ENCODE measurements at places on chromosomes 2 and 18.

GRCh38 chr2:217650229-217650628, 352.6 kb downstream of the TNS1 start:
- DNase-seq, result no peak

- DNase-seq, result no peak
These were observed 31.0 kb downstream of the SNORC start for GRCh38 chr2:232900811-232901735.

DNA sequence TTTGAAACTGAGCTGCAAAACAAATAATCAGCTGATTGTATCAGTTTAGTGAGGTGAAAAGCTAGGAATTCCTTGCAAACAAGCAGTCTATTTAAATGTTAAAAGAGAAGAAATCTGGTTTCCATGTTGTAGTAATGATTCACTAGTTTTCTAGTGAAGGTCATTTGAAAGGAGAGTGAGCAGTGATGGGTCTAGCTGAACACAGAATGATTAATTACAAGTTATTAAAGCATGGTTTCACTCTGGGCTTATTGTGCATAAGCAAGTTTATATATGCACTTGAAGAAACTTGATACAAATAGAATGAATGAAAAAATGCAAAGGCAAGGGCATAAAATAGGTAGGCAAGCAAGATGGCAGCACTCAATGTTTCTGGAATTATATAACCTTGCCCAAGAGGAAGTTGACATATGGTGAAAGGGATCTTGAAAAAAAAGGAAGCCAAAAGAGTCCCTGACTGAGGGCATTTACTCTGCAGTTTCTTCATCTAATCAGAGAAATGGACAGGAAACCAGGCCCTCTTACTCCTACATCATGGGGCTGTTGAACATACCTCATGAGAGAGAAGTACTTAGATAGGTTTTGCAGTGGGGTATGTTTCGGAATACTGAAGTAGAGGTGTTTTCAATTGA, 53.2 kb downstream of the PLCL1 start:
- no peak for DNase-seq

GRCh38 chr2:112480530-112481049, 1.4 kb upstream of the TTL start:
- peak; percentile 34 for DNase-seq

DNA sequence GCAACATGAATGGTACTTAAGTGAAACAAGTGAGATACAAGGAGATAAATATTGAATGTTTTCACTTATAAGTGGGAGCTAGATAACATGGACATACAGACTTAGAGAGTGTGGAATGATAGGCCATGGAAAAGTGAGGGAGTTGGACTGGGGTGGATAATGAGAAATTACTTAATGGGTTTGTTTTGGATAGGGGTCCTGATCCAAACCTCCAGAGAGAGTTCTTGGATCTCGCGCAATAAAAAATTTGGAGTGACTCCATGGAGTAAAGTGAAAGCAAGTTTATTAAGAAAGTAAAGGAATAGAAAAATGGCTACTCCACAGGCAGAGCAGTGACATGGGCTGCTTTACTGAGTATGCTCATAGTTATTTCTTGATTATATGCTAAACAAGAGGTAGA, 508.9 kb downstream of the CNTNAP5 start:
- no peak for DNase-seq

GRCh38 chr2:204657024-204657423, 111.7 kb downstream of the PARD3B start:
- DNase-seq, result no peak

GRCh38 chr2:151640087-151640486, 94.2 kb downstream of the NEB start:
- DNase-seq, result no peak

DNA sequence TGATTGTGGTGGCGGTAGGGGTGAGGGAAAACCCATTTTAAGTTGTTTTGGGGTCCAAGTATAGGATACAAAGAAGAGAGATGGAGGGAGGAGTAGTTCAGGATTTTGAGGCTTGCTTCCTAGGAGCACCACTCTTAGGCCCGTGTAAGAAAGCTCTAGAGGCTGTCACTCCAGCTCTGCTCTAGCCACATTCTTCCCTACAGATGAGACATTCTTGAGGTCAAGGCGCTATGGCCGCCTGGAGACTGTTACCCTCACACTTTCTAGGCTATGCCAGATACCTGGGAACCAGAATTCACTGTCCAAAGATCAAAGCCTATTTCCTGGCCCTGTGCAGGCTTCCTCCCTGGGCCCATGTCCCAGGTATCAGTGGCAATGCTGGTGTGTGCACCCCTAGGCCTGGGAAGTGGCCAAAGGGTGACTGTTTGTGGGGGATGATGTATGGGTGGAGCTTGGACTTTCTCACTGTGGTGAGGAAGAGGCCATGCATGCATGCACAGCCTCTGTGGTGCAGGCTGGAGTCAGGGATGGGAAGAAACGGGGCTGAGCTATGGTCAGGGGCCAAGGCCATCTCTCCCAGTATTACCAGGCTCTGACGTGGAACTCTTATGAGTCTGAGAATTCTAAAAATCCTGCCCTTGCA, 7.0 kb upstream of the TTL start:
- no peak for DNase-seq

DNA sequence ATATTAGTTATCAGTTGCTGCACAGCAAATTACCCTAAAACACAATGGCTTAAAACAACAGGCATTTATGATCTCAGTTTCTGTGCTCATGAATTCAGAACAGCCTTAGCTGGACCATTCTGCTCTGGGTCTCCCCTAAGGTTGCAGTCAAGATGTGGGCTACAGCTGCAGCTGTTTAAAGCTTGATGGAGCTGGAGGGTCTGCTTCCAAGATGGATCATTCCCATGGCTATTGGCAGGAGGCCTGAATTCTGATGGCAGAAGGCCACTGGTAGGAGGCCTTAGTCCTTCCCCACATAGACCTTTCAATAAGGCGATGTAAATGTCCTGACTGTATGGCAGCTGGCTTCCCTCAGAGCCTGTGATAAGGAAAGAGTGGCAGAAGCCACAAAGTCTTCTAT, 118.6 kb upstream of the SERPINE2 start:
- DNase-seq, result no peak

DNA sequence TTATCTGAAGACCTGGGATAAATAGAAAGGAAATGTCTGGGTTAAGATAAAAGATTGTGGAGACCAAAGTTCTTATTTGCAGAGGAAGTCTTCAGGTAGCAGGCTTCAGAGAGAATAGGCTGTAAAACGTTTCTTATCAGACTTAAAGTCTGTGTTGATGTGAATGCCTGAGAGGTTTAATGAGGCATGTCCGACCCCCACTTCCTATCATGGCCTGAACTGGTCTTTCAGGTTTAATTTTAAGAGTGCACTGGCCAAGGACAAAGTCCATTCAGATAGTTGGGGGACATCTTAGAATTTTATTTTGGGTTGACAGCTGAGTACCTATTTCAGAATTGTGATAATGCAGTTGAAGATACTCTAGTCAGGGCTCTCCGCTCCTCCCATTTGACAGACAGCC, 92.1 kb downstream of the ATL2 start:
- no peak for DNase-seq

DNA sequence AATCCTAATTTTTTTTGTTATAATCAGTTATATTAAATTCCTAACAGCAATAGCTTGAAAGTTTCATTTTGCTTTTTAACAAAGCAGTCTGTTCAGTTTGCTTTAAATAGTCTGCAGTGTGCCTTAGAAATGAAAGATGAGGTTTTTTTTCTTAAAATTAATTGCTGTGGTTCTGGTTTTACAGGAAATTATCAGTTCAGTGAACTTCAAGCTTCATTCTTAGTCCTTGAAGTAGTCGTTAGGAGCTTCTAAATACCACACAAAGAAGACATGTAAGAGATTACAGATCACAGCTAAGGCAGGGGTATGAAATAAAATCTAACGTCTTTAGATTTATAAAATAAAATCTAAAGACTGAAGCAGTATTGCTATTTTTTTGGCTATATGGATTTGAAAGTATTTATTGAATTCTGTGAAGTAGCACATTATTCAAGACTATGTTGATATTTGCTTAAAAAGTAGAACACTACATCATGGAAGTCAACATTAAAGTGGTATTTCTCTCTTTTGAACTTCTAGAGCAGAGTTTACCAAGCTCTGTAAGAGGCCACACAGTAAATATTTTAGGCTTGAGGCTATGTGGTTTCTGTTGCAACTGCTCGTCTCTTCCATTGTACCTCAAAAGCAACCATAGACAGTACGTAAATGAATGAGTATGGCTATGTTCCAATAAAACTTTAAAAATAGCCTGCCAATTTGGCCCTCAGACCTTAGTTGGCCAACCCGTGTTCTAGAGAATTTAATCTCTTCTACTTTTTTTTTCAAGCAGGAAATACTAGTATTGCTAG, 81.5 kb upstream of the STON1 start:
- no peak for DNase-seq

DNA sequence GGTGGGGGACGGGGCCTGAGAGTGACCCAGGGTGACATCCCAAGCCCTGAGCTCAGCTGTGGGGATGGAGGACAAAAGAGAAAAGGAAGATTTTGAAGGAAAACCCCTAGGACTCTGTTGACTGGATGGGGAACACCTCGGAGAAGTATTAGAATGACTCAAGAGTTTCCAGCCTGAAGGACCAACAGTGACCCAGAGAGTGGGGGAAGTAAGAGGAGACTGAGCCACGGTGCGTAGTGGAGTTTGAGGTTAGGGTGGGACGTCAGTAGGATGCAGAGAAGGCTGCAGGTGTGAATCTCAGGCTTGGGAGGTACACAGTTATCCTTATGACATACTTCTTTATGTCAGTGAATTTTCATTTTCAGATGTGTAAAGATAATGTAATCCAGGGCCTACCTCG, 119.5 kb downstream of the NCK2 start:
- no peak for DNase-seq

- DNase-seq, result no peak
These were observed 277.9 kb upstream of the THSD7B start for GRCh38 chr2:136487421-136487820.

GRCh38 chr2:85761946-85762345, 8.2 kb downstream of the ATOH8 start:
- no peak for DNase-seq

- no peak for DNase-seq
These were observed 293.6 kb downstream of the SOX11 start for GRCh38 chr2:5985536-5986385.

- DNase-seq, result no peak
These were observed 42.5 kb upstream of the TMEM18 start for GRCh38 chr2:719734-720133.

DNA sequence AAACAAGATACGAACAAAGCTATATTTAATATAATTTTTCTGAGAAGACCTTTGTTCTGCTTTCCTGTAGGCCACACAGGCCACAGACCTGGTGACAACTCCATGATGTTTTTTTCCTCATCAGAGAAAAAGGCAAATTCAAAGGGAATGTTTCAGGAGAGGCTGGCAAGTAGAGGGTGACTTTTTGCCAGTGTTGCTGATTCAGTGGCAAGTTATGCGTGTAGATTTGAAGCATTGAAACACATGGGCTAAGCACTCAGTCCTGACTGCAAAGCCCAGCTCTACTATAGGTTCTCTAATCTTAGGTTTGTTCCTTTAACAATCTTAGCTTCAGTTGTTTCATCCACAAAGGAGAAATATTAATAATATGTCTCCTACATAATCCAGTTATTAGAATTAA, 499.8 kb downstream of the SUCLG1 start:
- no peak for DNase-seq

- no peak for DNase-seq
These were observed 141.4 kb downstream of the SPP2 start for GRCh38 chr2:234191819-234192407.

- no peak for DNase-seq
These were observed 25.7 kb upstream of the ACAA2 start for GRCh38 chr18:49839012-49839411.

GRCh38 chr2:113103277-113103676, 24.1 kb upstream of the IL1RN start:
- DNase-seq, result no peak

DNA sequence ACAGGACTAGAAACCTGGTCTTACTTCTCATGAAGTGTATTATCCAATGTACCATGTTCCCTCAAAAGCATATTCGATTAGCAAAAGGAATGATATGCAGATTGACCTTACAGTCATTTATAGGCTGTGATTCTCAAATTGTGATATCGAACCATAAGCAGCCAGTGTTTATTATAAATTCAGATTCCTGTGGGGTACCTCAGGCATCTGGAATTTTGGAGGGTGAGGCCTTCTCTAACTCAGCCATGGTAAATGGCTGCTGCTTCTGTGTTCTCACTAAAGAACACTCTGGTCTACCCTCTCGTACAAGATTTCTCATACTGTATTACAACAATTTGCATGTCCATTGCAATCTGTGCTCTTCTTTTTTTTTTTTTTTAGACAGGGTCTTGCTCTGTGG, 84.5 kb downstream of the PRPF40A start:
- no peak for DNase-seq

GRCh38 chr2:235612181-235612950, 118.5 kb downstream of the AGAP1 start:
- no peak for DNase-seq

DNA sequence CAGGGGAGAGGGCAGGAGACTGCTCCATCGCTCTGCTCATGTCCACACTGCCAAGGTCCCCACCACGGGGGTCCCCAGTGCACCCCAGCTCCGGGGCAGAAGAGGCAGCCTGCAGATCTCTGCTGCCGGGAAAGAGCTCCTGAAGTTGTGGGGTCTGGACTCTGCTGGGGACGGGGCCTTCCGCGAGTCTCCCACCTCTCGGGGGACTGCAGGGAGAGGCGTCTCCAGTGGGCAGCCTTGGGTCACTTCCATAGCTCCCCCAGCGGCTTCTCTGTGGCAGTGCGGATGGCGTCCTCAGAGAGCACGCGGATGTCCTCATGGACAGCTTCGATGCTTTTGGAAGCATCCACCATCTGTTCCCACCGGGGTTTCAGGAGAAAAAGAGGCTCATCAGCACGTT, 10.7 kb downstream of the DTYMK start:
- peak; percentile 69 for DNase-seq

DNA sequence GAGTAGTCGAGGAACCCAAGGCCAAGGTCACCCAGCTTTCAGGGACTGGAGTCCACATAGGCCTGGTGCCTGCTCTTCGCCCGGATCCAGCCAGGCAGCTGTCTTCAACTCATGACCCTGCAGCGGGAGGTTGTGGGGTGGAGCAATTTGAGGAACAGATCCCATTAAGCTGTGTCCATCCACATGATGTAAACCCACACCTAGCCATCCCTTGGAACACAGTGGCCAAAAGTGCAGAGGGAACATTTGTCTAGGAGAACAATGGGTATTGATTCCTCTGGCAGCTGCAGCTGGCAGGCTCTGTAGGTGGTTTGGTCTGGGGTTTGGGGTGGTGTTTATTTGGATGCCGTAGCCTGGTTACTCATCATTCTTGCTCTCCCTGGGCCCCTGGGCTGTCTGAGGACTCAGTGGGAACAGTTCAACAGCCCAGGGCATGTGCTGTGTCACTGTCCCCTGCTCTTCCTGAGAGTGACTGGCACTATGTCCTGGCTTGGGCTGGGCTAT, 99.4 kb downstream of the TFCP2L1 start:
- DNase-seq, result no peak

DNA sequence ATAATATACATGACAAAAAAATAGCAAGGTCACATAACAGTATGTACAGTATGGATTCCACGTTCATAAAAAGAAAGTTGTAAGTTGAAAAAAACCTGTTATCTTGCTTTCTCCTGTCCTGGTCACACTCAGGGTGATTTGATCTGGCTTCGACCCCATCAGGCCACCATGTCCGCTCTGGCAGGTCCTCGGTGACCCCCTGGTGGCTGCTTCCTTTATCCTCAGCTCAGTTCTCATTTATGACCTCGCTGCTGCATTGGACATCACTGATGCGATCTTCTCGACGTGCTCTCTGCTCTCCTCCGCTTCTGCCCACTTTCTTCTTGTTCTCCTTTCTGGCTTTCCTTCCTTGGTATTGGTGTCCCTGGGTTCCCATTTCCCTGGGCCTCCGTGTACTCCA, 29.7 kb downstream of the DGKD start:
- peak; percentile 55 for DNase-seq
